ENCODE measurements at places on chromosomes 2 and 18.

DNA sequence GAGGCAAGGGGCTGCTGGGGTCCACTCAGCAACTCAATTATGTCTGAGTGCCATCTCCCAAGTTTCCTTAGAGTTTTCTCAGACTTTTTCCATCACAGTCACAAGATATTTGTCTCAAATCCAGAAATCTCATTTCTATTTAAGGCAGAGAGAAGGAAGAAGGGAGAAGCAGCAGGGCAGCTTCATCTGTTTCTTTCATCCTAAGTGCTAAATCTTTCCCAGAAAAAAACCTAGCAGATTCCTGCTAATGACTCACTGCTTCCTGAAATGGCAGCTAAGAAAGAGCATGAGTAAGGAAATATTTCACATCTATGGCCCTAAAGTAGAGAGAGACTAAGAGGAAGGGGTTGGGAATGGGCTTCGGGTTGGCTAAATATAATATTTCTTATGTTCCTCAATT is 88.0 kb downstream of the KYNU start:
- DNase-seq = no peak

DNA sequence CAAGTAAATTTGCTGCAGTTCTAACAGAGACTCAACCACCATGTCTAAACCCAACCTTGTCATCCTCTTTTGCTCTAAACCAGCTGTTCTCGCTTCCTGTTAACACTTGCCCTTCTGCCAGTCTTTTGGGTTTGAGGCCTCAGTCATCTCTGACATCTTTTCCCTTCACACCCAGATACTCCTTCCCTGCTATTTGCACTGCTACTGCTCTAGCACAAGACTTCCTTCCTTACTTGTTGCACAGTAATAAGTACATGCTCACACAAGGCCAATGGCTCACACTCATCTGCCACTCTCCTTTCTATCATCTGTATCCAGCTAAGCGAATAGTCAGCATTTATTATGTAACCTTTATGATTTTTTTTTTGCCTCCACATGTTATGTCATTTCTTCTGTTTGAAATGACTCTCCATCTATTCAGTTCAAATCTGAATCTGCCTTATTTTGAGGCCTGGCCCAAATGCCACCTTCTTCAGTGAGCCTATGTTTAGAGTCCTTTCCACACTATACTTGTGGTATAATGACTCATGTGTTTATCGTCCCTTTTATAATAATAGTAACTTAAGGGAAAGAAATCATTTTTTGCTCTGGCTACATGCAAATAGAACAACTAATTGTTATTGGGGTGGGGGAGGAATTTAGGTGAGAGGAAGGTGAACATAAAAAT is 22.5 kb upstream of the CDKL4 start:
- DNase-seq = no peak

GRCh38 chr18:79227621-79228020 is 158.4 kb downstream of the ATP9B start:
- DNase-seq = no peak

DNA sequence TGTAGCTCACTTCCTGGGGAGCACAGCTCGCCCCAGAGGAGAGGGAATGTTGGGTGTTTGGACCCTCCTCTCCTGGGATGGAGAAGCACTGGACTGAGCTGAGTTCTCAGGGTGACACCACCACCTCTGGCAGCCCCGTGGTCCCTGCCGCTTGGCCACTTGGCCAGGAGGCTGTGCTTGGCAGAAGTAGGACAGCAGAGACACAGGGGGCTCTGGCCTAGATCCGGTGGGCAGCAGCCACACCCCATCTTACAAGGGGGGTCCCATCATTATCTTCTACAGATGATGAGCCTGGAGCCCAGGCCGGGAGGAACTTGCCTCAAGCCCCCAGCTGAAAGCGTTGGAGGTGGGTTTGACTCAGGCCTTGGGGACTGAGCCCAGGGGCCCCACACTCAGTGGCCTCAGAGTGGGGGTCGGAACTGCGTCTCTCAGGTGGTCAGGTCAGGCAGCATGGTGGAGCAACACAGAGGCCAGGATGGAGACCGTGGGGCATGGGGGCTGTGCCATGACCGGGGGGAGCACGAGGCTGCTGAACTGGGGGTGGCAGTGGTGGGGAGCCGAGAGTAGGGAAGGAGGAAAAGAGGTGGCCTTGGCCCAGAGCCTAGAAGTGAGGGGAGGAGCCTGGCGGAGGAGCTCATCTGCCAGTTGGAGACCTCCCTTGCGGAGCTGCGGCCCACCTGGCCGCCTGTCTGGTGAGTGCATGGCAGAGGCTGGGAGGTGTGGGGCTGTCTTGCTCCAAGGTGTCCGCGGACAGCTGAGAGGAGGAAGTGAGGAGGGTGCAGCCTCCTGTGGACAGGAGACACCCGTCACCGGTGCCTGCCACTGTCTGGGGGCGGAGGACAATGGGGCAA is 63.6 kb upstream of the HDAC4 start:
- no peak for DNase-seq

GRCh38 chr2:121085801-121086200 is 199.2 kb downstream of the TFCP2L1 start:
- DNase-seq = peak; percentile 35

- peak; percentile 30 for DNase-seq
Observed at GRCh38 chr2:115165529-115166109, 723.2 kb downstream of the DPP10 start.

DNA sequence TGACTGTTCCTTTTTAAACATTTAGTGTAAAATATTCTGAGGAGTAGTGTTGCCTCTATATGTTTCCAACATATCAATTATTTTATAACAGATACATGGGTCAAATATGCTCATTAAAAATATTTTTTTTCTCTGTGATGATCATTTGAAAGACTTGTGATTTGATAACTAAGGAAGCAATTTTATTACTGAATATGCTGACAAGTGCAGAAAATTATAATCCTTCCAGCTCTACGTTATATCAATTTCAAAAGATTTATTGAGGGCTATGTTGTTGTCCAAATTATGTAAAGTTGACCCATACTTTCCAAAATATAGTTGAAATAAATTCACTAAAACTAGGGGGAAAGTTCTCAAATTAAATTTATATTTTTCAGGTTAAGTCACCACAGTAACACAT is 290.6 kb downstream of the NYAP2 start:
- no peak for DNase-seq

DNA sequence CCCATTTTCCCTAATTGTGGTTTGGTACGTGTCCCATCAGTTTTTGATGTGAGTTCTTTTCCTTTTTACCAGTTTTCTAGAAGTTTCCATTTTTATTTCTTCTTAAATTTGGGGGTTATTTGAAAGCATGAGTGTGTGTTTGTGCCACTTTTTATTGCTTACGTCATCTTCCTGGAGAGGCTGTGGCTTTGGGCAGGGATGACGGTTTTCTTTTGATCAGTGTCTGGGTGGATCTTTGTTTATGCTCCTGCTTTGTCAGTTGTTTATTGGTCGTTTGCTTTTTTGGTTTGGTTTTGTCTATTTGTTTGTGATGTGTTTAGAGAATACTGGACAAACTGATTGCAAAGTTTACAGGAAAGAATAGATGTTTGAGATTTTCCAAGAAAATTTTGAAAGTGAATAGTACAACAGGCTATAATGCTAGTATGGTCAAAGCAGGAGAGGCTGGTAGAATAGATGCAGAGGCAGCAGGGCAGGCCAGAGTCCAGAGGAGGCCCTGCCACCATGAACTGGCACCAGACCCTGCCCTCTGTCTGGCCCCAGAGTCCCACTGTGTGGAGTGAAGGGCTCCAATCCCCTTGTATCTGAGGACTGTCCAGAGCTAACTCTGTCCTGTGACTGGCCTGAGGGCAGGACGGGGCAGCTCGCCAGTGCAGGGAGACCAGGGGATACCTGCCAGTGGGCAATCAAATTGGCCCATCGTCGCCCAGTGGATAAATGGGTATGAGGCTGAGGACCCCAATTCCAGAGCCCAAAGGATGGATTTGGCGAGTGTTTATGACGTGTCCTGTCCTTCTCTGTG is 23.4 kb upstream of the SNED1 start:
- no peak for DNase-seq

- no peak for DNase-seq
Observed at GRCh38 chr2:32384529-32384928, 27.7 kb downstream of the BIRC6 start.

DNA sequence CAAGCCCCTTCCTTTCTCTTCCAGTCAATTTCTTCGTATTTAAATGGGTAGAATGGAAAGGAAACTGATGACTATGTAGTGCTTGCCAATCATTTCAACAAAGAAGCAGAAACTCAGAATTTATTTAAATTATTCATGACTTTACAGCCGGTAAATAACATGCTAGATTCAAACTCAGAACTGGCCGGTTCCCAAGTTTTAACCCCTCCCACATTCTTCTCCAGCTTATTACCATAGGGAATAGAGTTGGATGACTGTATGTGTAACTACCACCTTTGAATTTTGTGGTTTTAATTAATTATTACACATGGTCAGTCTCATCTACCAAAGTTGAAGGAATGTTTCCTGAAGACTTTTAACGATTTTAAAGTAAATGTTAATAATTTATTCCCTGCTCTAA is 819.3 kb upstream of the LRATD1 start:
- no peak for DNase-seq

DNA sequence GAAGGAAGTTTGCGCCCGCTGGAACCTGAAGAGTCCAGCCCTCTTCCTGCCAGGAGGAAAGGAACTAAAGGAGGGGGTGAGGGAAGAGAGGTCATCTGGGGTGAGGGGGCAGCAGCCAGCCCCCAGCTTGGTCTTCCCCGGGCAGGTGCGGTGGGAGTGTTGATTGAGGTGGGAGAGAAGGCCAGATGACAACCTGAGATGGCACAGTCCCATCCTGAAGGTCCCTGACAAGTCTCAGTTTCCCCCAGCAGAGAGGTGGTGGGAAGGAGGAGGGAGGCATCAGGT is 240.9 kb downstream of the HAUS1 start:
- no peak for DNase-seq

GRCh38 chr18:53567929-53568574 is 656.4 kb downstream of the MBD2 start:
- no peak for DNase-seq

- DNase-seq = no peak
Observed at GRCh38 chr2:74555610-74556103, 1.1 kb downstream of the DOK1 start.

GRCh38 chr18:446941-447560 is 53.5 kb downstream of the COLEC12 start:
- DNase-seq = no peak

DNA sequence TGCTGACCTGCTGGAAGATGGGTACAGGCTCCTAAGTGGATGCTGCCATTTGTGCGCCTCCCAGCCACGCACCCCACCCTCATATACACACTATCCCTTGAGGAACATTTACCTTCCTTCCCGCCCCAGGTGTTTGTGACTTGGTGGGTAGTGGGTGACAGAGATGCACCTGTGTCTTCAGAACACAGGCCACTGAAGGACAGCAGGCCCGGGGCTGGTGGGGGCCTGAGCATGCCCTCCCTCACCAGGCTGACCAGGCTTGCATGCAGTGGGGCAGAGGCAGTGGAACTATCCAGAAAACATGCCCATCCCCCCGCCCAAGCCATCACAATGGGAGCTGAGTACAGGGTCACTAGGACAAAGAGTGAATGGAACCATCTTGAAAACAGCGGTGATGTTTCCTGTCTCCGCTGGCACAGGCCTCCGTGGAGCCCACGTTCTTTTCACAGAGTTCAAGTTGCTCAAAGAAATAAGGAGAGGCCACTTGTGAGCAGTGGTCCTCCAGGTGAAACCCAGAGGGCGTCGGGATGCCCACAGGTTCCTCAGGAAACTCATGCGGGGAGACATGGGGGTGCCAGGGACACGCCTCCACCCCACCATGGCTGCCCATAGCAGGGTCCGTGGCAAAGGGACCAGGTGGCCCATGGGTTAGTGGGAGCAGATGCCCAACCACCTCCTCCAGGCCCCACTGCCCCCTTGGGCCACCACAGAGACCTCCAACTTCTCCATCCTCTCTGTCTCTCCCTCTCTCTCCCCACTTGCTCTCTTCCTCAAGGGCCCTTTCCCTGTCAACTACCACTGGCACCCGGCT is 90.9 kb downstream of the MALT1 start:
- no peak for DNase-seq

- DNase-seq = no peak
Observed at GRCh38 chr2:120132190-120132589, 91.0 kb downstream of the TMEM185B start.

DNA sequence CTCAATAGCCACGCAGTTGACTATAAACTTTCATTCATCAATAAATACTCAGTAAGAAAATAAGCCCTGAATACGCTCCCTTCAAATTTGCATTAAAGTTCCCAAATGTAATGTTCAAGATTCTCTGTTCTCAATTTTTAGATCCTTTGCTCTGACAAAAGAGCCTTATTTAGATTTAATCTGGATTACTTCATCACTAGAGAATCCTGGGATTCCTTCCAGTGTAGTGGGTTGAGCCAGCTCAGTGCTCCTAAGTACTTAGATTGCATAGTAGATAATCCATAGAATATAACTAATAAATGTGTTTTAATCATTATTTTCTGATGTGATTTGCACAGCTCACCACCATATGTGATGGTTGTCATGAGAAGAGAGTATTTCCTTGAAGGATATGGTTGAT is 1286.2 kb downstream of the SUCLG1 start:
- no peak for DNase-seq

DNA sequence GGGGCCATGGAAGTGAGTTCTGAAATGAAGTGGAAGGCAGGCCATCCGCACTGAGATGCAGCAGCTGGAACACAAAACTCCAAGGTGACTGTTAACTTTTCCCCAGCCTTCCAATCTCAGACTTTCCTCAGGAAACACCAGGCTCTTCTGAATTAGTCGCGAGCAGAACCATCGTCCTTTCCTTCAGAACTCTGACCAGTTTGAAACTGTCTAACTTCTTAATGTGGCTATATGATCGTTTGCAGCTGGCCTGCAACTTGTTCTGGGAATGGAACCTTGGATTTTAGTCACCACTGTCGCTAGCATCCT is 620 bp upstream of the RPL37A start:
- DNase-seq = no peak

DNA sequence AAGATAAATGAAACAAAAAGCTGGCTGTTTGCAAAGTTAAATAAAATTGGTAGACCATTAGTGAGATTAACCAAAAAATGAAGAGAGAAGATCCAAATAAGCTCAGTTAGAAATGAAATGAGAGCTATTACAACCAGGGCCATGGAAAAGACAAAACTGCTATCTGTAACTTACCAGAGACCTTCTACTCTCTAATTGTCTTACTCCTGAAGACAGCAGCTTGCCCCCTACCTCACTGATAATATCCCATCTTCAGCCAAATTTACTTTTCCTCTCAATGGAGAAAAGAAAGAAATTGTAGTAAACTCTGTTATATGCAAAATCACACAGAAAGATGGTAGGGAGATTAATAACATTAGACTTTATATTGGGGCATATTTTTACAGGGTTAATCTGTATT is 178.2 kb downstream of the LCLAT1 start:
- DNase-seq = no peak

GRCh38 chr18:35180455-35180854 is 60.4 kb upstream of the ZNF397 start:
- no peak for DNase-seq
